ENCODE measurements at places on chromosomes 7 and 10.

DNA sequence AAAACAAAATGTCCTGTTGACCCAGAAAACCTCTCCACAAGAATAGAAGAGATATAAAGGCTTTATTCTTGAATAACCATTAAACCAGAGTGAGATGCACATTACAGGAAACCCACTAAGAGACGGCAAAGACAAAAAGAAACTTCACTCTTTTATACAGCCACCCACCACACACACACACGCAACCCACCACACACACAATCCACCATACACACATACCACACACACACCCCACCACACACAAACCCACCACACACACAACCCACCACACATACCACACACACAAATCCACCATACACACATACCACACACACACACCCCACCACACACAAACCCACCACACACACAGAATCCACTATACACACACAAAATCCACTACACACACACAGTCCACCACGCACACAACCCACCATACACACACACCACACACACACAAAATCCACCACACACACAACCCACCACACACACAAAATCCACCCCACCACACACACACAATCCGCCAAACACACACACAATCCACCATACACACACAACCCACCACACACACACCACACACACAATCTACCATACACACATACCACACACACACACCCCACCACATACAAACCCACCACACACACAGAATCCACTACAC lies 9.5 kb upstream of the REPIN1 start:
- peak; percentile 36 for DNase-seq

GRCh38 chr10:33487014-33487776 lies 152.7 kb upstream of the NRP1 start:
- DNase-seq = peak; percentile 2

- no peak for DNase-seq
Measured at GRCh38 chr10:4281190-4281825, 496.3 kb upstream of the KLF6 start.

- no peak for DNase-seq
Measured at GRCh38 chr7:1388703-1389335, 70.5 kb downstream of the MICALL2 start.

- no peak for DNase-seq
Measured at GRCh38 chr7:75876126-75876881, 2.5 kb upstream of the RHBDD2 start.

DNA sequence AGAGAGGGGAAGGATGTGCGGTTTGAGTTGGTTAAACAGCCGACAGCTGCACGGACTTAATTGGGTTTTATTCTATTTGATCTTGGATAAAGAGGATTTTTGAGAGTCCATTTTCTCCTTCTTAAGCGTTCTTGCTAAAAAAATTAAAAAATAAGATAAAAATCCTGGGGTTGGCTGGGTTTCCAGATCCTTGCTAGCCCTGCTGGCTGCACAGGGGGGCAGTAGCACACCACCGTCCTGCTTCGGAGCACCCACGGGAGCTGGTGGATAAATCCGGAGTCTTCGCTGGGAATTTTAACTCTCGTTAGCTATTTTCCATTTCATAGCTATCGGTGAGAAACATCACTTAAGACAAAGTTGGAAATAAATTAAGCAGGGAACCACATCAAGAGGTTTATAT lies 792.0 kb downstream of the TYW1 start:
- DNase-seq = no peak

GRCh38 chr7:36814311-36814710 lies 90.0 kb upstream of the AOAH start:
- no peak for DNase-seq

- DNase-seq = no peak
Measured at GRCh38 chr10:130999376-131000202, 311.9 kb downstream of the TCERG1L start.

- peak; percentile 37 for DNase-seq
Measured at GRCh38 chr10:95236068-95236903, 42.2 kb downstream of the ACSM6 start.

DNA sequence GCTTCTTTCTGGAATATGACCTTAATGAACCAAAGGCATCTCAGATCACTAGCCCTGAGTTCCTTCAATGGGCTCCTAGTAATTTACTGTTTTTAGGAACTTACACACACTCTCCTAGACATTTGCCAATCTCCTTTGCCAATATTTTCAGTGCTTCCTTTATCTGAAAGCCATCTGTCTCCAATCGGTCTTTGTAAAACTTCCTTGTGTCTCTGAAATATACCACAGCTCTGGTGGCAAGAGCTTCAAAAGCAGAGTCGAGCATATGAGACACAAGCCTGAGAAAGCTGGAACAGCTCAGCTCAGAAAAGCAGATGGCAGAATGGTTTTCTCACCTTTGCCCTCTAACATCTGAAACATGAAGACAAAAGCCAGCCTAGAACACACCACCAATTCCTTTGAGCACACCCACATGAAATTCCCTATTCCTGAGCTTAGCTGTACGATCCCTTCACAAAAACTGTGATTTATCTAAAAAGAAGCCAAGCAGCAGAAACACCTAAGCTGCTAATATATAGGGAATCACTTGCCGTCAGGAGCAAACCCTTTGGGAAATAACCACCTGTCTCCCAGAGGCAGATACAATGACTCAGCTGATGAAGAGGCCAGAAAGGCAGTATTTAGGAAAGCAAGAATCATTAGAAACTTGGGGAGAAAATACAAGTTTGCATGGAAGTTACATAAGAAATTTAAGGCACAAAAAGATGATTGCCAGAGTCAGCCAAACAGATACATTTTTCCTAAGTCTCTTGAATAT lies 70.2 kb upstream of the ANK3 start:
- DNase-seq = no peak
